ENCODE measurements at places on chromosomes 5 and 9.

- DNase-seq, result no peak
Measured at GRCh38 chr9:126705767-126706697, 92.3 kb downstream of the LMX1B start.

DNA sequence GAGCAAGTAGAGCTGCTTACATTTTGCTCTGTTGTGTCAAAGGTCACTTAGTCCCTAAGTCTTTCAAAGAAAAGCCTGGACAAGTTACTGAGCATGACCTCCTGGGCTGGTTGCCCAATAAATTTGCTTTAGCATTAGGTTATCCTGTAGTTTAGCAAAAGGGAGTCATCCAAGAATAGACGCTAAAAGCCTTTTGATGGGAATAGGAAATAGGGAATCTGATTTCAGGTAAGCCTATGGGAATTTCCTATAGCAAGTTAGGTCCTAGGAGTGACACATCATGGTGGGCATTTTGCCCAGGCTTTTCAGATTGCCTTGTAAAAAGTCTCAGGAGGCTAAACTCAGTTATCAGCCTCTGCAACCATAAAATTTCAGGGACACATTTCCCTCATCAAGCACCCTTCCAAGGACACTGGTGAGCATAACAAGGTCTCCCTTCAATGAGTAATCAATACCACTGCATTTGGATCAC is 67.6 kb upstream of the RANBP3L start:
- no peak for DNase-seq

- DNase-seq, result no peak
Measured at GRCh38 chr9:84567805-84568204, 101.7 kb upstream of the NTRK2 start.

GRCh38 chr9:81855538-81855937 is 72.7 kb upstream of the SPATA31D4 start:
- DNase-seq, result no peak

DNA sequence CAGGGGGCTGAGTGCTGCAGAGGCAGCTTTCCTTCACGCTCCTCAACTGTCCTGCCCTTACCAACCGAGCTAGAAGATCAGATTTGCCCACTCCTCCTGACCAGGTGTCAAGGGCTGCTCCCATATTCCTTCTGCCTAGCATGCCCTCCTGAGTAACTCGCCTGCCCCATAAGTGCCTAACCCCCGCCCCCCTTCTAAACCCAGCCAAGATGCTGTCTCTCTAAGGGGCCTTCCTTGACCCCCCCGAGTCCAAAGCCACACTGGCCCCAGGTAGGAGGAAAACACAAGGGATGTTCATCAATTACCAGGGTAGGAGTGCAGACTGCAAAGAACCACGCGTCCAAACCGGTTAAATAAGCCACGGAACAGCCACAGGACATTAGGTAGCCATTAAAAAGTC is 4.8 kb downstream of the CCDC69 start:
- no peak for DNase-seq

- DNase-seq, result no peak
Measured at GRCh38 chr5:86532429-86532828, 85.3 kb upstream of the COX7C start.

DNA sequence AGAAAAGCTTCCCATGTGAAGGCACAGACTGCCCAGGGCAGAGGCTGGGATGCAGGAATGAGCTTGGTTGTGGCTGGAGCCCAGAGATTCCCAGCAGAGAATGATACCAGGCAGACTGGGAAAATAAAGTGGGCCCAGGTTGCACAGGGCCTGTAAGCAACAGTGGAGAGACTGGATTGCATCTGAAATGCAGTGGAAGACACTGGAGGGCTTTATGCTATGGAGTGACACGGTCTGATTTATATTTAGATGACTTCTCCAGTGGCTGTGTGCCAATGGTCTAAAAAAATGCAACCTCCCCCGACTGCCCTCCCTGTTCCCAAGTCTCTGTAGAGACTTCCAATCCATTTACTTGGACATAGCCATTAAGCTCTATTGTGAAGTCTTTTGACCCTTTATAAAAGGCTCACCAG is 951.1 kb upstream of the DMAC1 start:
- DNase-seq, result no peak

DNA sequence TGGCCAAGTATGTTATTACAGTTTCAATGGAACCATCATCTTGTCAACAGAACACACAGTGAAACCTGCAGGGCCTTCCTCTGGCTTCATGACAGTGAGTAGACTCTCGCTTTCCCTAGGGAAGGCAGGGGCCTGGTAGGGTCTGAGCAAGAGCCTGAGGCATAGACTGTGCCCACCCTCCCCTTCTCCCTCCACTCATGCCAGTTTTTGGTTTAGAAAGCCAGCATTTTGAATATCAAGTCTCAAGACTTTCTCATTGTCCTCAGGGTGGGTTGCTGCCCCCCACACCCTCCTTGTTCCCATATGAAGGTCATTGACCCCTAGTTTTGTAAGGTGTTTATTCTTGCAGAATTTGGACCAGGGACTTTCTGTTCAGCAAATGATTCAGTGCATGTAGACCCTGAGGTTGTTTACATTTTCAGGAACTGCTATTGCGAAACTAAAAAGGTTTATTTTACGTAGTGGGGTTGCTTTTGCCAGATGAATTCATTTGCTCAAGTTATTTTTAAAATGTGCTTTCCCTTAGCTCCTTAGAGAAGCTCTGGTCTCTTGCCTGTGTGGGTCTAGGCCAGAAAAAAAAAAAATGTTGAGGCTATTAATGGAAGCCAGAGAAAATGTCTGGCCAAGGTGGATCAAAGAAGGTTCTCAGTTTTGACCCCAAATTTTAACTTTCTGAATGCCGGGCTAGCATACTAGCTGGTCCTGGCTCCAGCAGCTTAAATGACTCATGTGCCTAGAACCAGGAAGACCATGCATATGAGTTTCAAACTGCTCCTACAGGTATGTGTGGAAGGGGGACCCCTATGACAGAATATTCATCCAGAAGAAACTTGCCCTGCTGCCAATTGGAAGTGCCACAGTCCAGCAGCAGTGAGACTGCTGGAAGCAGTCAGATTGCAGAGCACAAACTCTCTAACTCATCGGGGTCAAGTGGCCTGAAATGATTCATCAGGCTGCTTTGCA is 10.1 kb upstream of the MOB3B start:
- DNase-seq, result no peak

DNA sequence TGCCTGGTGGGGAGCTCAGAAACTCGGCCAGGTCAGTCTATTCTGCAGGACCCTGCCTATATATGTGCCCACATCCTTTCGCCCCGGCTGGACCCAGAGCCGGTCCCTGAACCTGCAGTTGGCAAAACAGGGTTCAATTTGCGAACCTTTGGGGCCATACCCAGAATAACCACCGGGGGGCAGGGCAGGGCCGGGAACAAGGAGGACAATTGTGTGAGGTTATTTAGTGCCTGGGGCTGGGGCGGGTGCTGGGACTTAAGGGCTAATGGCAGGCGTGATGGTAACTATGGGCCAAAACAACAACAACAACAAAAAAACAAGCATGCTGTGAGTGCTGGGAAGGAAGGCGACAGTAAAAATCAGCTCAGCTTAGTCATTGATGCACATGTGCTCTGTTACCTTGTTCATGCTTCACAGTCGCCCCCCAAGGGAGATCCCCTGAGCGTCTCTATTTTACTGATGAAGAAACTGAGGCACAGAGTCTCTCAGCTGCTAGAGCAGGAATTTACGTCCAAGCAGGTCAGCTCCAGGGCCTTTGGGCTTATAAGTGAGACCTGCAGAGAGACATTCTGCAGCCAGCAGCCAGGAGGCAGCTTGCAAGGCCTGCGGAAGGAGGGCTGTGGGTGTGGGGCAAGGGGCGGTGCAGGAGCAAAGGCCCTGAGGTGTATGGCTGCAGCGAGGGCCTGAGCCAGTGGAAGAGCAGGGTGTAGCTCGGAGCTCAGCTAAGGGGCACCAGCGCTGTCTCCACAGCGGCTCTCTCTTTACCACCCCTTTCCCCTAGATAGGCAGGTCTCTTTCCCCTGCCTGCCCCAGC is 106.0 kb downstream of the PHF2 start:
- DNase-seq, result no peak

- DNase-seq, result no peak
Measured at GRCh38 chr9:23683611-23684061, 142.4 kb downstream of the ELAVL2 start.

- no peak for DNase-seq
Measured at GRCh38 chr9:95206143-95206542, 111.4 kb downstream of the FANCC start.

GRCh38 chr5:143013176-143013891 is 243.2 kb downstream of the ARHGAP26 start:
- DNase-seq, result no peak

GRCh38 chr5:60066502-60066901 is 173.0 kb upstream of the PDE4D start:
- DNase-seq, result no peak

DNA sequence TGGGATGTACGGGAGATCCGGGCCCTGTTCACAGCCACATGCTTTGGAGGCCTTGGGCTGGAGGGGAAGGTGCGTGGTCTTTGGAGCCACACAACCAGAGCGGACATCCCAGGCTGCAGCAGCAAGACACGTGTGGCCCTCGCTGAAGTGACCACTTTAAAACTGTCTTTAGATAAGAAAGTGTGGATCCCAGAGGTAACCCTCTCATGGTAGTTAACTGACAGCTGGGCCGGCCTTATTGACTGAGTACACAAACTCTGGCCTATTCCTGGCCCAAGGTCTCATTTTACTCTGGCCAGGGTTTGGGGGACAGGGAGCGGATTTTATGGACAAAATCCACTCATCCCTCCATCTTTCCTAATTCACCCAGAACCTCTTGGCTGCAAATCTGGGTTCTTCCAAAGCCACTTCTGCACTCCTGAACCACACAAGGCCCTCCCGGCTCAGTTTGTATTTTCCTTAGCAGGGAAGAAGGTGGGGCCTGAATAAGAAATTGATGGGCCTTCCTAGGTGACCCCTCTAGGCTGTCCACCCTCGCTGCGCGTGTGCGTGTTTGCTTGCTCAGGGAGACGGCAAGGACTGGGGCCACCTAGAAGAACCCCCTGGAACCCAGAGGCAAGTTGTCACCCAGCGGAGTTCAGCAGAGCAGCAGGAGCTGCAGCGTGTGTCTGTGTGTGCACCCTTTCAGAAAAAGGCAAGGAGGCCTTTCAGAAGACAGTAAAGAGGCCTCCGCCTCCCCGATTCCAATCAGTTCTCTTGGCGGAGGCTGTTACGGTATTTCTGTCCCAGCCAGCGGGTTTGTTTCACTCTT is 73.3 kb upstream of the ORM1 start:
- DNase-seq, result no peak

- no peak for DNase-seq
Measured at GRCh38 chr5:100877274-100877673, 25.8 kb downstream of the ST8SIA4 start.

GRCh38 chr5:10400411-10400810 is 41.3 kb upstream of the ROPN1L start:
- no peak for DNase-seq

DNA sequence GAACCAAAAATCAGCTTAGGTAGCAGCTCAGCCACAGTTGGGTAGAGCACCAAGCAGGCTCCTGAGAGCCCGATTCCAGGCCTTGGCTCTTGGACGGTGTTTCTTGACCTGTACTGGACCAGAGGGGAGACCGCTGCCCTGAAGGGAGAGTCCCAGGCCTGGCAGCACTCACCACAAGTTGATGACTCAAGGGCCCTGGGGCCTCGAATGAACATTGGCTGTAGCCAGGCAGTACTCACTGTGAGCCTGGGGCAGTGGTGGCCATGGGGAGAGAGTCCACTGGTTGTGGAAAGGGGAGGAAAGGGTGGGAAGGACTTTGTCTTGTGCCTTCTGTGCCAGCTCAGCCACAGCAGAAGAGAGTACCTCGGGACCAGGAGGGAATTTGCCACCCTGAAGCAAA is 166.1 kb downstream of the EDIL3 start:
- no peak for DNase-seq

DNA sequence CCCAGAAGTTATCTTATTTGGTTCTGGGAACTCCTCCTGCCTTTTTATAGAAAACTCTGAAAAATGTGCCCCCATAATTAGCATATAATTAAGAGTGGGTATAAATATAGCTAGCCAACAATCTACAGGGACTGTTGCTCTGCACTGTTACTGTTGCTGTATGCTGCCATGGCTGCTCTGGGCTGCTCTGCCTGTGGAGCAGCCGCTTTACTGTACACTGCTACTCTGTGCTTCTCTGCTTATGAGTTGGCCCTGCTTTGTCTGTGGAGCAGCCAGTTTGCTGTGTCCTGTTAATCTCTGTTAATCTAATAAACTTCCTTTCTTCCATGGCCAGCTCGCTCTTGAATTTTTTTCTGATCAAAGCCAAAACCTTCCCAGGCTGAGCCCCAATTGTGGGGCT is 2244.0 kb upstream of the ACO1 start:
- no peak for DNase-seq

- no peak for DNase-seq
Measured at GRCh38 chr5:851553-851952, 767 bp upstream of the ZDHHC11 start.

DNA sequence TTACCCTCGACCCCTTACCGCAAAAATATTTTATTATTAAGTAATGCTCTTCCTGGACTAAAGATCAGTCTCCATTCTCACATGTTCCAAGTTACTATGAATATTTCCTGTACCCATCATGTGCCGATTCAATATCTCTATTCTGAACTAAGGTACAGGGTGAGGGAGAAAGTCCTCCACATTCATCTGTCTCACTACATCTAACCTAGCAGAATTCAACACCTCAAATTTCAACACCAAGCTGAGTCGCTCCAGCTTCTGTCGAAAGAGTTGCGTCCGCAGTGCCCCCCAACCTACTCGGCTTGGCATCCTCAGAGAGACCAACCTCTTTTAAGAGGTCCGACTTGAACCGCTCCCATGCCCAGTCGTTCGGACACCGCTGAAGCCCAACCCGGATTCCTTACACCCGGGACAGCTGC is 1.0 kb downstream of the CERT1 start:
- no peak for DNase-seq

- no peak for DNase-seq
Measured at GRCh38 chr9:32463500-32464293, 62.3 kb downstream of the RIGI start.

DNA sequence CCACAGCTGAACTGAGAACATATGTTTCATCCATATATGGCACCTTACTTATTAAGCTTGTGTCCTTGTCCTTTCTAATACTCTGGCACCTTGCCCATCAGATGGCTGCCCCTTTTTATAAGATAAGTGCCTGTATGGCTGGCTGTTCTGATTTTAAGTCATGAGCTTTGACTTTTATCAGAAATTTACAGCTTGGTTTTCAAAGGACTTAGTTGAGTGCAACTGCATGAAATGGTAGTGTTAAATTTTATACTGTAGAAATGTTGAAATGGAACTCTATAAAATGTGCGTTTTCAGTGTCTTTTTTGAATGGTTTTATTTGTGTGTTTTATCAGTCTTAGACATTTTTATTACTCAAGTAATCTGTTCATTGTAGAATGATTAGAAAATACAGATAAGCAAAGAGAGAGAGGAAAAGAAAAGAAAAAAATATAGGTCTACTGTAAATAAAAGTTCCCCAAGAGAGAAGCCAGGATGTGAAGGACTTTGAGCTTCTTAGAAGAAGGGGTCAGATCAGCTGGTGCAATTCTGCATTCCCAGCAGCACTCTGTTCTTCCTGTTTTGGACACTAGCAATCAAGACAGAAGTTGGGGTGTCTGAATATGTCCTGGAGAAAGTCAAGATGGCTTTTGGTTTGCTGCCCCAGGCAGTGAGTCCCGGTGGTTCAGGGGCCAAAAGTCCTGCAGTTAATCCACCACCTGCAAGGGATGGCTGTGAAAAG is 38.9 kb downstream of the ARHGAP26 start:
- no peak for DNase-seq

- DNase-seq, result no peak
Measured at GRCh38 chr5:140391312-140391711, 10.3 kb upstream of the ANKHD1 start.

All from NCI-H2081 treated with DMSO at 0.1 percent for 48 hours (cell line).